ENCODE measurements at places on chromosomes 3 and 15. TPM values are rescaled to one million over a fixed set of nuclear protein-coding genes. Genes with fewer than 3 reads are reported as not detected.

The PRTG gene
- total RNA-seq = not detected

The GALNT15 gene
- not detected for total RNA-seq

The CYP1A2 gene
- not detected for total RNA-seq

The CDHR4 gene
- total RNA-seq = not detected
